ENCODE measurements at places on chromosomes 4 and X. TPM values are rescaled to one million over a fixed set of nuclear protein-coding genes. Genes with fewer than 3 reads are reported as not detected.

DNA sequence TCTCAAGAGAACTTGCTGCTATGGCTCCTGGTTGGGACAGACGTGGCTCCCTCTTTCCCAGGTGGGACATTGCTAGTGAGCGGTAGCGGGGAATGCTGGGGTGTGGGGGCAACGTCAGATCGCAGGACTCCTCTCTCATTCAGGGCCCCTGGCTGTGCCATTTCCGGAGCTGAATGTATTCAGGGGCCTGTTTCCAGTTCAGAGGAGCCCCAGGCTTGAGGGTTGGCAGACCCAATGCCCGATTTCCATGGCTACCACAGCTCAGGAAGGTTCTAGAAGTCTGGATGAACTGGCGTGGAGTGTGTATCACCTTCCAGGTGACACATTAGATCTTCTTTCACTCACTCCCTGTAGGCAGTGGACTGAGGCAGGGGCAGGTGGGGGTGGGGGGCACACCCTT, 26.2 kb upstream of the CRMP1 start:
- no peaks in the 10 kb centered on the region for H3K4me1 ChIP-seq
- no peak overlapping the region for H3K4me3 ChIP-seq
- DNase-seq, result no peak
- no peak overlapping the region for H3K27ac ChIP-seq

DNA sequence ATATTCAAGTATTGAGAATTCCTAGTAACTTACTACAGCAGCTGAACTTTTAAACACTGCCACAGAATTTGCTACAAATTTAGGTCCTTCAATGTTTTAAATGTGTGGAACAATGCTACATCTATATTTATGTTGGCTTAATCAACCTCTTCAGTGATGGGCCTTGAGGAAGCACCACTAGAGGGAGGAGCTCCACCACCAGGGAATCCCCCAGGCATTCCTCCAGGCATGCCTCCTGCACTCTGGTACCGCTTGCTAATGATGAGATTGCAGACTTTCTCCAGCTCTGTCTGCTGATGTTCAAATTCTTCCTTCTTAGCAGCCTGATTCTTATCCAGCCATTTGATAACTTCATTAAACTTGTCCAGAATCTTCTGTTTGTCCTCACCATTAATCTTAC, 190.8 kb downstream of the HTR2C start:
- no peaks in the 10 kb centered on the region for H3K36me3 ChIP-seq
- H3K27me3 ChIP-seq, result no peaks in the 10 kb centered on the region
- no peak for DNase-seq
- no peaks in the 10 kb centered on the region for H3K4me1 ChIP-seq
- no peak overlapping the region for H3K27ac ChIP-seq
- no peak overlapping the region for H3K4me3 ChIP-seq

DNA sequence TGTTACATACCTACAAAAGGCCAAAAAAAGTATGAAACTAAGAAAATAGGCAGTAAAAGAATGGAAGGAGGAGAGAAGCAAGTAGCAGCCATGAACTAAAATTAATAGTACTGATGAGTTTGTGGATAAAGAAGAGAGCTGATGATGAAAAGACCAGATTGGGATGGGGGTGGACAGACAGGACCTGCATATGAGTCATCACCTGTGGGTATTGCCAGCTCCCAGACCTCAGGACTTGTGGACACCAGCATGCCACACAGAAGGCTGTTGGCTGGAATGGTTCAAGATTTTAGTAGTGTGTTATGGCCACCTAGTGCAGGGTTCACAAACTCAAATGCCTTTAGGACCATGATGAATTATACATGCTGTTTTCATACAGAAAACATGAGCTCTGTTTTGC, 58.9 kb downstream of the ARX start:
- H3K4me1 ChIP-seq, result no peaks in the 10 kb centered on the region
- no peak for DNase-seq
- no peak overlapping the region for H3K4me3 ChIP-seq
- no peaks in the 10 kb centered on the region for H3K27me3 ChIP-seq

DNA sequence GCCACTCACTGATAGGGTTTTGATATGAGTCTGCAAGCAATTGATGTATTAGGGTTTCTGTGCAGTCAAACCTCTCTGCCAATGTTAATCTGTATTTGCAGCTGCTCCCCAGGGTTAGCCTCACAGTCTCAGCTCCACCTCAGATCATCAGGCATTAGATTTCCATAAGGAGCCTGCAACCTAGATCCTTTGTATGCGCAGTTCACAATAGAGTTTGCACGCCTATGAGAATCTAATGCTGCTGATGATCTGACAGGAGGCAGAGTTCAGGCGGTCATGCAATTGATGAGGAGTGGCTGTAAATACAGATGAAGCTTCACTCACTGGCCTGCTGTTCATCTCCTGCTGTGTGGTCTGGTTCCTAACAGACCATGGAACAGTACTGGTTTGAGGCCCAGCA, 280.6 kb downstream of the PAPSS1 start:
- no peak overlapping the region for H3K4me3 ChIP-seq
- no peaks in the 10 kb centered on the region for H3K27me3 ChIP-seq
- no peaks in the 10 kb centered on the region for H3K4me1 ChIP-seq
- no peak overlapping the region for H3K27ac ChIP-seq
- no peaks in the 10 kb centered on the region for H3K36me3 ChIP-seq

The LPAR4 gene
- total RNA-seq, result 0.36 TPM

The TDO2 gene
- 1.4 TPM for total RNA-seq

Measured in osteoblast (primary cell).